Small intestine (tissue), 16 donors: ENCODE measurements at places on chromosomes 1 and 21. TPM values are rescaled to one million over a fixed set of nuclear protein-coding genes. Genes with fewer than 3 reads are reported as not detected.

Gene CGN
- polyA plus RNA-seq, result 286 TPM

Gene KRTAP13-2
- 2.0 TPM for polyA plus RNA-seq

Gene TMOD4
- polyA plus RNA-seq, result 0.19 TPM

Gene OR2M3
- polyA plus RNA-seq, result not detected

Gene TEX35
- 0.12 TPM for polyA plus RNA-seq

Gene GJB3
- not detected for polyA plus RNA-seq

Gene SPOCD1
- 0.81 TPM for polyA plus RNA-seq

Gene CAPN8
- polyA plus RNA-seq, result 14.8 TPM

Gene OR6K3
- polyA plus RNA-seq, result not detected

Gene NBPF4
- 1.0 TPM for polyA plus RNA-seq

Gene SERPINC1
- polyA plus RNA-seq, result 0.19 TPM

Gene WNT4
- 0.81 TPM for polyA plus RNA-seq
